ENCODE measurements at places on chromosomes 16 and 17.

GRCh38 chr17:29954405-29954804, 13.0 kb downstream of the EFCAB5 start:
- no peak for DNase-seq

DNA sequence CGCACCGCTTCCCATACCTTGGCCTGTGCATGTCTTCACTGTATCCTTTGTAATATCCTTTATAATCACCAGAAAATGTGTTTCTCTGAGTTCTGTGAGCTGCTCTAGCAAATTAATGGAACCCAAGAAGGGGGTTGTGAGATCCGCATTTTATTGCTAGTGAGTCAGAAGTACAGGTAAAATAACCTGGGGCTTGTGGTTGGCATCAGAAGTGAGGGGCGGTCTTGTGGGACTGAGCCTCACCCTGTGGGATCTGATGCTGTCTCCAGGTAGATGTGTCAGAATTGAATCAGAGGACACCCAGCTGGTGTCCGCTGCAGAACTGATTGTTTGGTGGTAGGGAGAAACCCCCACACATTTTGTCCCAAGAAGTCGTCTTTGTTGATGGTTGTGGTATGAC, 382.4 kb downstream of the SNX29 start:
- no peak for DNase-seq

DNA sequence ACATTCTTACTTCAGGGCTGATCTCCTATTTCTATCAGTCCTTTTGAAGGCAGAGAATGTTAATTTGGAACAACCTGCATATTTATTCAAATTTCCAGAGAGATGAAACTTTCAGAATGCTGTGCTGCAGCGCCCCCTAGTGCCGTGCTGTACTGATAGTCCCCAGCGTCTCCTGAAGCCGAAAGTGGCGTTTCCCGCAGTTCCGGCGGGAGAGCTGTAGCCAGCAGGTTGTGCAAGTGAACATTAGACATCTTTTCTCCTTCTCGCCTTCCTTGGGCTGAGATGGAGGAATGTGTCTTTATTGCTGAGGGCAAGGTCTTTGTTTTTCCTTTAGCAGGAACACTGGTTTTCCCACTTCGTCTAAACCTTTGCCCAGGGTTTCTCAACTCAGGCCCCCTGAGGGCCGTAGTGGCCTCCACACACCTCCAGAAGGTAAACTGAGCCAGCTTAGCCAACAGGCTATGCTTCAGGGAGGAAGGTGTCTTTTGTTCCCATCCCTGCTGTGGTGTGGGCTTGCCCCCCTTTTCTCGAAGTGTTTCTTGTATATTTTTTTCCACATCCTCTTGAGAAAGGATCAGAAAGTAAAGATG, 26.4 kb downstream of the USP10 start:
- DNase-seq, result peak; percentile 80

- DNase-seq, result no peak
These were observed 5.5 kb downstream of the PPP1R9B start for GRCh38 chr17:50144845-50145531.

GRCh38 chr16:30602616-30603277, 7.4 kb downstream of the ZNF689 start:
- DNase-seq, result no peak

GRCh38 chr16:58020628-58021521, 4.7 kb upstream of the MMP15 start:
- peak; percentile 74 for DNase-seq

DNA sequence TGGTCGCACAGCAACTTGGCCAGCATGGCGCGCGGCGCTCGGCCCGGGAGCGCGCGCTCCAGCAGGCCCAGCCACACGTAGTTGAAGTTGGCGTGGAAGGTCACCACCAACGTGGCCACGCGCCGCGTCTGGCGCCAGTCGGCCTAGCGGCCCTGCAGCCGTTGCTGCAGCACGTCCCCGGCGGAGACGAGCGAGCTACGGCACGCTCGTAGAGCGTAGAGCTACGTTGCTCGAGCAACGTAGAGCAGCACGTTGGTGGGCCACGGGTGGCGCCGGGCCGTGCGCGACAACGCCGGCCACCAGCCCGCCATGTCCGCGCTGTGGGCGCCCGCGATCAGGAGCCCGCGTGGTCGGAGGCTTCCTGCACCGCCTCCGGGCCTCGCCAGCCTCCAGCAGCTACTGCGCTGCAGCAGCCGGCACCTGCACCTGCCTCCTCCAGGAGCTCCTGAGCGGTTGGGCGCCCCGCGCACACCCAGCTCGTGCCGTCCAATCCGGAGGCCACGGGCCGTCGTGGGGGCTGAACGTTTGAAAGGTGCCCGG, 13.4 kb upstream of the SULT1A1 start:
- peak; percentile 55 for DNase-seq

DNA sequence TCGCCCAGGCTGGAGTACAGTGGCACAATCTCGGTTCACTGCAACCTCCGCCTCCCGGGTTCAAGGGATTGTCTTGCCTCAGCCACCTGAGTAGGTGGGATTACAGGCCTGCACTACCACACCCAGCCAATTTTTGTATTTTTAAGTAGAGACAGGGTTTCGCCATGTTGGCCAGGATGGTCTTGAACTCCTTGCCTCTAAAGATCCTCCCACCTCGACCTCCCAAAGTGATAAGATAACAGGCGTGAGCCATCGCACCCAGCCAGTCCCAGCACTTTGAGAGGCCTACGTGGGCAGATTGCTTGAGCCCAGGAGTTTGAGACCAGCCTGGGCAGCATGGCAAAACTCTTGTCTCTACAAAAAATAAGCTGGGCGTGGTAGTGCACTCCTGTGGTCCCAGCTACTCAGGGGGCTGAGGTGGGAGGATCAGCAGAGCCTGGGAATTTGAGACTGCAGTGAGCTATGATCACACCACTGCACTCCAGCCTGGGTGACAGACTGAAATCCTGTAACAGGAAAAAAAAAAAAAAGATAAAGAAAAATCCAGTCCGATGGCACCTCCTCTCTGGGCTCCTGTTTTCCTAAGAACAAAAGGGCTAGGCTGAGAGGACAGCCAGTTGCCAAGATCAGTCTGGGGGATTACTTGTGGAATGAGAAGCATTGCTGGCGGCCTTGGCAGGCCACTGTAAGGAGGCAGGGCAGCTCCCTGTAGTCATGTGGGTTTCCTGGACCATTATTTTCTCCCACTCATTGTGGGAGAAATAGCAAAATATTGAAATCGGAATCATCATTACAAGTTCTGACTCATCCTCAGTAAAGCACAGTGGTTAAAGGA, 3.0 kb upstream of the PIPOX start:
- no peak for DNase-seq

- DNase-seq, result no peak
These were observed 11.9 kb upstream of the CD300E start for GRCh38 chr17:74635418-74635817.

DNA sequence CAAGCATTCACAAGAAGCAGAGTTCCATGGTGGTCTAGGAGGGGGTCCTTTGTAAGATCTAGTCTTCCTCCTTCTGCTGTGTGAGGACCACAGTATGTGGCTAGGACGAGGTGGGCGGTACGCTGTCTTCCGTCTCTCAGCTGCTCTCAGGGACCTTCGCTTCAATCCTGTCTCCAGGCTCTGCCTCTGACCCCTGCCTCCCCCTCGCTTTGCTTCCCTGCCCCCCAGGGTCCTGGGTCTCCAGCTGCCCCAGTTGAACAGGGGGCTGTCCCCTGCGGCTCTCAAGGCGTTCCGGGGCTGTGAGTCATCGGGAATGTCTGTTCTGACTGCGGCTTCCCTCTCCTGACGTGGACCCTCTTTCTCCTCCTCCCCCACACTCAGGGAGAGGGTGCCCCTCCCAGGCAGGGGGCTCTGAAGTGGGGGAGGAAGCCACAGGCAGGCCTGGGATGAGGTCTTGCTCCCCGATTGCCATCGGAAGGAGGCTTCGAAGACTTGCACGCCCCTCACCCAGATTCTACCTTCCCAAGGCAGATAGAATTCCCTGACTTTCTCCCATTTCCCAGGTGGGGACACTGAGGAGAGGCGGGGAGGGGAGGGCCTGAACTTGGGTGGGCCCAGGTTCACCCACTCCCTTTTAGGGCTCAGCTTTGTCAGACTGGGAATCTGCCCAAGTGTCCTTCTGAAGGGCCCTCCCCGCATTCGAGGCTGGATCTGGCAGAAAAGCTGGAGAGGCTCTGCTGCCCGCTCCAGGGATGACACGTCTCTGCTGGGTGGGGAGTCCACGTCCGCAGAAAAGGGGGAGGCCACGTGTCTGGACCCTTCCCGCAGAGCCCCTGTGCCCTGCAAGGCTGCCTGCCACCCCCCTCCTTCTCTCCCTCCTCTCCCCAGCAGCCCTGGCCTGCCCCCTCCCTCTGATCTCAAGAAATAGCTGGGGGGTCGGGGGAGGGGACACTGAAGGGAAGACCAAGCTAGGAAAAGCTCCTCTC, 9.1 kb upstream of the COL1A1 start:
- DNase-seq, result no peak

DNA sequence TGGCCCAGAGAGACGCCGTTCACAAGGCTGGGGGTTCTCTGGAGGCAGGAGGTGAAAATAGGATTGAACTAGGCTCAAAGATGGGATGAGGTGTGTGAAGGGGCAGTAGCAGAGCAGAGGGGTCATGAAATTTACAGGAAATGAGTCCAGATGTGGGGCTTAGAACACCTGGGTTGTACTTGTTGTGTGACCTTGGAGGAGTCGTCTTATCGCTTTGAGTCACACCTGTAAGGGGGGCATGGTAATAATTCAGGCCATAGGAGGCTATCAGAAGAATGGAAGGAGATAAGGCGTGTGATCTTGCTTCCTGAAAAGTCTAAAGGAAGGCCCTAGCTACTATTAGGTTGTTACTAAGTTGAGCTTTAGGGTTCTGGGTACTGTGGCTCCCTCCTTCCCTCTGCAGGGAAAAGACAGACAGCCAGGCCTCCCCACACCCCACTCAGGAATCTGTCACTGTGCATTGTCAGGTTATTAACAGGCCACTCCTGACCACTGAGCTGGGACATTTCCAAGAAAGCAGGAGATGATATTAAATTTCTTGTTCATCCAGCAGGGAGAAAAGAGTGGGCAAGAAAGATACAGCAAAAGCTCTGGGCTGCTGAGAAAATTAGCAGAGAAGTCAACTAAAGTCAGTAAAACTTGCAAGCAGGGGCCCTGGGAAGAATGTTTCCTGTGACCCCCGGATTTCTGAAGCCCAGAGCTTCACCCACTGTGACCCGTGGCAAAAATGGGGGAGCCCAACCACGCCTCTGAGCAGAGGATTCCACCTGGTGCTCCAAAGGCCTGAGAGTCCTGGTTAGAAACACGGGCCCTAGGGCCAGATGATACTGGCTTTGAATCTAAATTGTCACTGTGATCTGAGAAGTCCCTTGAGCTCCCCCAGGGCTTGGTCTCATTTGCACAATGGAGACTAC, 6.0 kb upstream of the CDC42EP4 start:
- DNase-seq, result no peak

DNA sequence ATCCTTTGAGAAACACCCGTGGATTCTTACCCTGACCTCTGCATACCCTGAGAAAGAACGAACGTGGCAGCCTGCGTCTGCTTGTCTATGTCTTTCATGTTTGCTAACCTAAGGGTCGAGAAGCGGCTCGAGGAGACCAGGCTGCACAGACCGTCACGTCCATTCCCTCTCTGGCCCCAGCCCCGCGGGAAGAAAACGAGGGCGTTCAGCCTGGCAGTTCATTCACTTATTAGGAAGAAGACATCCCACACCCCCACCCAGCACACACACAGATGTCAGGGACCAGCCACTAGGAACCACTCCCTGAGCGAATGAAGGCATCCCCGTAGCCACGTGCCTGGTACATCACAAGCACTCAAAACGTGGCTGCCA, 655 bp upstream of the MTHFSD start:
- no peak for DNase-seq

Data from CD4-positive, alpha-beta T cell treated with Interleukin-2 at 100 ng/mL for 4 hours (primary cell).